ENCODE measurements at places on chromosomes 4 and X.

DNA sequence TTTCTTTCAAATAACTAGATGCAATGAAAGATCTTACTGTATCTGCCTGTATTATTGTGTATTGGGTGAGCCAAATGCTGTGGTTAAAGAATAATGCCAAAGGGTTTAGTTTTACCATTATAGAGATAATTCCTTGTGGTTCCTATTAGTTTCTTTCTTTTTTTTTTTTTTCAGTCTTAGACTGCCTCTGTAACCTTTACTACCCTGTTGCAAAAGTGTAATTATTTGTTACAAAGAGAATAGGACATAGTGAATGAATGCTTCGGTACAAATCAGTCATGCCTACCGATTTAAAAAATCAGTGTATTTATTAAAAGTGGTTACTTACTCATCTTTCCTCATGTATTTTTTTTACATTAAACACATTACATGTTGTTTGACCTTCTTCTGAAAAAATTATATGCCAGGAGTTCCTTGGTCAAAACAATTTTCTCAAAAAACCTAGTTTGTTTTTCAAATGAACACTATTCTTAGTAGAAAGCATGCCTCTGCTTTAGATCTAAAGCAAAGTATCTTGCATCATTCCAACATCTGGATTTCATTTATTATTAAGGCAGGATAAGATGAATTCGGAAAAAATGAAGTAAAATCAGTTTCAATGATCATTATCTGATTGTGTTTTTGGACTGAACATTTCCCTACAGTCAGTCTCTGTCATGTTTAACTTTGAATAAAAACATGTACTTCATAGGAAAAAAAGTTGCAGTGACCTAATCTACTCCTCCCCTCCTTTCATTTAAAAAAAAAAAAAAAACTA, 21.2 kb upstream of the SYNPO2 start:
- DNase-seq, result no peak

DNA sequence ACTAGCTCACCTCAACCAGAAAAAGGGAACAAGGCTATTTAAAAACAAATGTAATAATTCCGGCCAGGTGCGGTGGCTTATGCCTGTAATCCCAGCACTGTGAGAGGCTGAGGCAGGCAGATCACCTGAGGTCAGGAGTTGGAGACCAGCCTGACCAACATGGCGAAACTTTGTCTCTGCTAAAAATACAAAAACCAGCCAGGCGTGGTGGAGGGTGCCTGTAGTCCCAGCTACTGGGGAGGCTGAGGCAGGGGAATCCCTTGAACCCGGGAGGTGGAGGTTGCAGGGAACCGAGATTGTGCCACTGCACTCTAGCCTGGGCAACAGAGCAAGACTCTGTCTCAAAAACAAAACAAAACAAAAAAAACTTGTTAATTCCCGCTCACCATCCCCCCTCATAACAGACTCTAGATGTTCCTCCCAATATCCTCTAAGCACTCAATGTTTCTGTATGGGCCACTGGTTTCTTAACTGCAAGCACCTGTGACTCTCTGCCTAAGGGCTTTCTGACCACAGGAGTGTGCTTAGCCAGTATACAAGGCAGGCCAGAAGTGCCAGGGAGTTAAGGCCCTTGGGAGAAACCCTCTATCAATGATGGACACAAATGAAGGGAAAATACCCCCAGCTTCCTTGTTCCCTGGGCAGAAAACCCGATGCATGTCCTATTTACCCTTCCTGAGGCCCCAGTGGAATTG, 21.0 kb upstream of the THOC2 start:
- no peak for DNase-seq

DNA sequence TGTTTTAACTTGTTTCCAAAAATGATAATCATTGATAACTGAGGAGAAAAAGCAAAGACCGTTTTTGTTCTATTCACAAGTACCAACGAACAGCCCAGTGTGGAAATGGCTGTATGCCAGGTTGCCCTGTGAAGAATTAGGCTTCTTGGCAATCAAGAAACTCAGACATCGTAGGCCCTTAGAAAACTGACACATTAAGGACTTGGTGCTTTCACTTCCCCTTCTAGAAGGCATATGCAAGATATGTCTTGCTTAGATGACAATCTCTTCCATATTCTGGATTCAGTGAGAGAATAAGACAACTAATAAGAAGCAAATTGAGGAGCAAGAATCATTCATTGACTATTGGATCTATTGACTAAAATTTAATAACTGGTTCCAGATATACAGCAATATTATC, 56.6 kb downstream of the ANAPC10 start:
- DNase-seq, result no peak

DNA sequence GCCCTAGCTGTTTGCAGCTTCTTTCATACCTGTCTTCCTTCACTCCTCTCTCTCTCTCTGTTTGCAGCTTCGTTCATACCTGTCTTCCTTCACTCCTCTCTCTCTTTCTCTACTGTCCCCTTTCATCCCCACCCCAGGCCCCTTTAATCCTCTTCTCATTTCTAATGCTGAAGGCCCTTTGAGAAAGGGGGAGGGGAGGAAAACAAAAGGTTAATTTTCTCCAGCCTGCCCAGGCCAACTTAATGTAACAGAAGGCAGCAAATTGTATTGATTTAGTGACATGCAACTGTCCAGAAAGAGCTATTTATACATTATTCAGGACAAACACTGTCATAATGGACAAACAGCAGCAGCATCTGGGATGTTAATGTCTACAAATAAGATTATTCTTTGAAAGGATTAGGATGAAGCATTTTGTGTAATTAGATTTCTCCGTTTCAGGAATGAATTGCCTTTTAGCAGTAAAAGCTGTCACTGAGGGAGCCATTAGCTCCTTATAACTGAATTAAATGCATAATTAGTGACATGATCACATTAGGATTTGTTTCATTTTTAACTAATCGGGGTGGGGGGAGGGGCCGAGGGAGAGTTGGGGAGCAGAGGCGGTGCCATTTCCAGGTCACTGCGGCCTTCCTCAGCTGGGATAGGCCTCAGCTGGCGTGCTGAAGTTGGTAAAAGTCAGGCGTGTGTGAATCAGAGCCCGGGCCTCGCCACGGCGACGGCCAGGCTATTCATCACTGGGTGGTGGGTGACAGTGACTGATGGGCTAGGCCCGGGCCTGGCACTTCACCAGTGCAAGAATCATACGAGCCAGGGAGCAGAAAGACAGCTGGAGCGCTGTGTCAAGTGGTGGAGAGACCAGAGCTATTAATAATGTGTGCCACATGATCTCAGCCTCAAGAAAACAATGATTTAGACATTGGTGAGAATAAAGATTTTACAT, 174.5 kb downstream of the NKX6-1 start:
- no peak for DNase-seq

GRCh38 chrX:7170898-7171297, 22.9 kb upstream of the PUDP start:
- DNase-seq, result no peak

- no peak for DNase-seq
These were observed 2.6 kb upstream of the MSMO1 start for GRCh38 chr4:165324918-165325304.

- no peak for DNase-seq
These were observed 15.4 kb downstream of the ANXA3 start for GRCh38 chr4:78566834-78567499.

DNA sequence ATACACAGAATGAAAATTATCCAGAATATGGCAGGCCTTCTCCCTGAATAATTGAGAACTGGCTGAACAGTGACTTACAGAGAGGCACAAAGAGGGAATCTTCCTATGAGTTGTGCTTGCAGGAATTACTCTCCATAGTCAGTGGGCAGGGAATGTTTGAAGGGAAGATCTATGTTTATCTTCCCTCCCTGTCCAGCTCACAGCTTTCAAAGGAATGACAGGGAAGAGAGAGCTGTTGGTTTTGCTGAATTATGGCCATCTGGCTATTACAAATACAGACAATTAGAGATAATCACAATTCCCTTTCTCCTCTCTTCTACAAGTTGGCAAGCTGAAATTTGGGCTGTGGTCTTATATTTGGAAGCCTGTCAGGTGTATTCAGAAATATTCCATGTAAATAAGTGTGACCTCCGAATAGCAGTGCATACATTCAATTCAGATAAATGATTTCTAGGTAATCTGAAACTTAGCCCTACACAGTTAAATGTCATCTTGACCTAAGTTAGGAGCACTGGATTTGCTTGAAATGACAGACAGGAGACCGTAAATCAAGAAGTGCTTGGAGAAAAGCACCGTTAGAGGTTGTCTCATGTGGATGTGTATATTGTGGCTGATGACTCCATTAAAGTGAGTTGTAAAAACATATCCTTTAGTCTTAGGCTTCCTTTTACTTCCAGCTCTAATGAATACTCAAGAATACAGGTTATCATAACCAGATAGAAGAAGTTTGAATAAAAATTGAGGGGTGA, 136.8 kb downstream of the C4orf33 start:
- DNase-seq, result no peak

DNA sequence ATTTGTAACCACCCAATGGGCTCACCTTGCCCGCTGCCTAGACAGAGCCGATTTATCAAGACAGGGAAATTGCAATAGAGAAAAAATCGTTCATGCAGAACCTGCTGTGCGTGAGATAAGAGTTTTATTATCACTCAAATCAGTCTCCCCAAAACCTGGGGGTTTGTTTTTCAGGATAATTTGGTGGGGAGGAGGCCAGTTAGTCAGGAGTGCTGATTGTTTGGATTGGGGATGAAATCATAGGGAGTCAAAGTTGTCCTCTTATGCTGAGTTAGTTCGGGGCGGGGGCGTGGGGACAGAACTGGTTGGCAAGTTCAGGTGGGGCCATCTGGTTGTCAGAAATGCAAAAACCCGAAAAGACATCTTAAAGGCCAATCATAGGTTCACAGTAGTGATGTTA, 203.0 kb downstream of the MAB21L2 start:
- DNase-seq, result no peak

DNA sequence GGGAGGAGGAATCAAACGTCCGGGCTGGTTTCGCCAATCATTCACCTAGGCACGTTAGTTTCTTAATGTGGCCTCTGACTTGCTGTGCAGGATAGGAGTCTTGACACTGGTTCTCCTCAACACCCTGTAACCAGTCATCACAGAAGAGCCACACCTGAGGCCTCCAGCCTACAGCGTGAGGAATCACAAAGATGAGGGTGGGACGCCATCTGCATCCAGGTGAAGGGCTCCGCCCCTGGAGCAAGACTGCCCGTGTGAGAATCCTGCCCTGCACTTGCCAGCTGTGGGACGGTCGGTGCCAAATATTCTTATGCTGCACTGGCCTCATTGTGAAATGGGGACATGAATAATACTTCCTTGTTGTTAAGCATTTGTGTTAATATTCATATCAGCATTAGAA, 35.7 kb upstream of the TSPAN5 start:
- DNase-seq, result no peak

GRCh38 chr4:188282471-188283232, 143.4 kb downstream of the TRIML1 start:
- no peak for DNase-seq

DNA sequence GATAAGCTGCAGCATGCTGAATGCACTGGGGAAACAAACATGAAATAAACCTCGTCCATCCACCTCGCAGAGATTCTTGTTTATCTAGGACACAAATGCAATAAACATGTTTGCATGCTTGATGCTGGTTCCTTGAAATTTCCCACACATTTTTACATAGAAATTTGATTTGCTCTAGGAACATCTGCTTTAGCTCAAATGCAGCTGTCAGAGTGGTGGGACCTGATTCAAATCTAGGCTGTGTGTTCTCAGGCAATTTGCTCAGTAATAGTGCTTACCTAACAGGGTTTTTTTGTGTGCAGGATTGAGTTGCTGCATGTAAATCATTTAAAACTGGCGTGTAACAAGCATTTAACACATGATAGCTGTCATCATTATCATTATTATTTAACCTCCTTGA, 293.1 kb downstream of the QDPR start:
- DNase-seq, result no peak

DNA sequence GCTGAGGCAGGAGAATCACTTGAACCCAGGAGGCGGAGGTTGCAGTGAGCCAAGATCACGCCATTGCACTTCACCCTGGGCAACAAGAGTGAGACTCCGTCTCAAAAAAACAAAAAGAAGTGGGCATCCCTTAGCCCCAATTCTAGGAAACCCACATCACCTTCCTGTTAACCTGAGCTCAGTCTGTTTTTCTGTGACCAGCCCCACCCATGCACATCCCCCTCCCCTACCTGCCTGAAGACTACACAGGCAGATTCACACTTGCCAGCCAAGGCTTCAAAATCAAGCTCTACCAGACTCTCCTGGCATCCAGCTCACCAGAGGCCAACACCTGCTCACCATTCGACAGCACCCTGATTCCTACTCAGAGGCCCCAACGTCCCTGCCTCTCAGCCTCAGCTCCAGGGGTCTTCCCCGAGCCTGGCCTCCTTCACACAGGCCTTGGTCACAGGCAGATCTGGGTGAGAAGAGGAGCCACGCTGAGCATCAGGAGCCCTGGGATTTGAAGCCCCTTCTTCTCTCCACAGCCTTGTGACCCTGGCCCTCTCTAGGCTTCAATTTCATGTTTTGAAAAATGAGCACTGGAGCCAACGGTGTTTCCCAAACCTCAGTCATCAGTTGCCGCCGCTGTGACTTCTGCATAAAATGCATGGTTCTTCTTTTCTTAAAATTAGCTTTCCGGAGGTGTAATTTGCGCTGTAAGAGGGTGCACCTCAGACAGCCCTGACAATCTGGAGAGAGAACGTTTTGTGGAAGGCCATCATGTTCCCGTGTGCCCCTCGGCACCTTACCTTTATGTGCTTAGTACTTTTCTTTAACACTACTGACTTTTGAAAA, 47.3 kb downstream of the JAKMIP1 start:
- no peak for DNase-seq

DNA sequence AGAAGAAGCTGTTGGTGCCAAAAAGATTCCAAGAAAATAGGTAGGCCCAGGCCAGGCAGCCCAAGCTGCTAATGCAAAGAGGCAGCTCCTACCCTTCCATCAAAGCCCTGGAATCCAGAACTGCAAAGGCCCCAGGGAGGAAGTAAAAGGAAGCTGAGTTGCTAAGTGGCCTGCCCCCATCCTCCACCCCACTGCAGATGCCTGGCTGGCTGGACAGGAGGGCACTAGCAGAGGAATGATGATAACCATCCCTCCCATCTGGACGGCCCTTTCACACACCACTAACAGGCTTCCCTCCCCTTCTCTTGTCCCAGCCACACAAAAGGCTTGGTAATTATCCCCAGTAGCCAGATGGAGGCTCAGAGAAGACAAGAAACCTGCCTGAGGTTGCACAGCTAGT, 32.4 kb upstream of the PJA1 start:
- no peak for DNase-seq

Data from T-helper 22 cell (primary cell).